ENCODE measurements at places on chromosomes 1 and 21.

DNA sequence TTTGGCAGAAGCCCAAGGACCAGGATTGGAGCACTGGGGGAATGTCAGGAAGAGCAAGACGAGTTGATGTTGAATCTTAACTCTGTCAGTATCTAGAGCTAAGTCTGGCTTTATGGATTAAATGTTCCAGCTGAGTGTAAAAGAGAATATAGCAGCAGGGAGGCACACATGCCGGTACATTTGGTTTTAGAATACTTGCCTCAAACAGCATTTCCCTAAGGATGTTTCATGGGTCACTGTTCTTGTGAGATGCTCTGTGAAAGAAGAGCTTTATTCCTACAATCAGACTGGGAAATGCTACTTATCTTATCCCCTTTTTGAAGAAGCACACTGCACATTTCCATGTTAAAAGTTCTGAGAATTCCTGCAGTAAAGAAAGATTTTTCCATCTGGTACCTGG lies 440.3 kb upstream of the B3GALT2 start:
- DNase-seq: no peak

GRCh38 chr1:234730475-234730769 lies 120.4 kb upstream of the IRF2BP2 start:
- no peak for DNase-seq

DNA sequence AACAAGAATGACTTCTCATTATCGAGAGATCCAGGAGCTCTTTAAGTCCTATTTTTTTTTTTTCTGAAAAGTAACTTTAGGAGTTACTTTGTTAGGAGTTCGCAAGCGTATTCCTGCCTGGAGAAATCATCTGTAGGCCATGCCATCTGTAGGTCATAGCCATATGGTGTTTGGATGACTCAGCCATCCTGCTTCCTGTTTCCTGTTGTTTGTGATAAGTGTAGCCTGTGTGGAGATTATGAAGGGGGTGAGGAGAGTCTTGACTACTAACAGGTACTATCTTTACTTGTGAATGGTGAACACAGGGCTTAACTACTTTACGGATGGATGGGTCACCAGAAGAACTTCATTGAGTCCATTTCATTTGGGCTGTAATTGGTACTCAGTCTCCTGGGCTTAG lies 327.2 kb downstream of the PTPRU start:
- peak; percentile 28 for DNase-seq

DNA sequence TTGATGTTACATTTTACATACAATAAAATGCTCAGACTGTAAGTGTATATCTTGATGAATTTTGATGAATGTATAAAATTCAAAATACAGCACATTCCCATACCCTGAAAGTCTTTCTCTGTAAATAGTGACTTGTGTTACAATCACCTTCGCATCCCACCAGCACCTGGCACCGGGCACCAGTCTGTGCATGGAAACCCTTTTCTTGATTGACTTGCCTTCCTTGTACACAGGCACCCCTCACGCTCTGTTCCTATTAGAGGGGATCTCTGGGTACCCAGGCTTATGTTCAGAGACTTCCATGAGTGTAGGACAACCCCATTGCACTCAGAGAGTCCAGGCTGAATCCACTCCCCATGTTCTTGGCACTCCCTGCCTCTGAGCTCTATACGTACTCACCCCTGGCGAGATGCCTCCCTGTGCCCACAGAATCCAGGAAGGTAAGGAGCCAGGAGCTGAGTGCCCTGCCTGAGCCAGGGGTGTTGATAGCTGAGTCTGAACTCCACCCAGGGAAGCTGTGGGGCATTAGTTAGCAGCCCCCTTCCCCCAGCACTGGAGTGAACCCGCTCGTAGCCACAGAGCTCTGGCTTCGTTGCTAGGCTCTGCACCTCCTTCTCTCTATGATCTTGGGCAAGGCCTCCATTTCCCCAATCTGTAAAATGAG lies 22.5 kb upstream of the PKP1 start:
- DNase-seq: no peak

- no peak for DNase-seq
Observed at GRCh38 chr1:244053831-244054230, 2.7 kb downstream of the ZBTB18 start.

DNA sequence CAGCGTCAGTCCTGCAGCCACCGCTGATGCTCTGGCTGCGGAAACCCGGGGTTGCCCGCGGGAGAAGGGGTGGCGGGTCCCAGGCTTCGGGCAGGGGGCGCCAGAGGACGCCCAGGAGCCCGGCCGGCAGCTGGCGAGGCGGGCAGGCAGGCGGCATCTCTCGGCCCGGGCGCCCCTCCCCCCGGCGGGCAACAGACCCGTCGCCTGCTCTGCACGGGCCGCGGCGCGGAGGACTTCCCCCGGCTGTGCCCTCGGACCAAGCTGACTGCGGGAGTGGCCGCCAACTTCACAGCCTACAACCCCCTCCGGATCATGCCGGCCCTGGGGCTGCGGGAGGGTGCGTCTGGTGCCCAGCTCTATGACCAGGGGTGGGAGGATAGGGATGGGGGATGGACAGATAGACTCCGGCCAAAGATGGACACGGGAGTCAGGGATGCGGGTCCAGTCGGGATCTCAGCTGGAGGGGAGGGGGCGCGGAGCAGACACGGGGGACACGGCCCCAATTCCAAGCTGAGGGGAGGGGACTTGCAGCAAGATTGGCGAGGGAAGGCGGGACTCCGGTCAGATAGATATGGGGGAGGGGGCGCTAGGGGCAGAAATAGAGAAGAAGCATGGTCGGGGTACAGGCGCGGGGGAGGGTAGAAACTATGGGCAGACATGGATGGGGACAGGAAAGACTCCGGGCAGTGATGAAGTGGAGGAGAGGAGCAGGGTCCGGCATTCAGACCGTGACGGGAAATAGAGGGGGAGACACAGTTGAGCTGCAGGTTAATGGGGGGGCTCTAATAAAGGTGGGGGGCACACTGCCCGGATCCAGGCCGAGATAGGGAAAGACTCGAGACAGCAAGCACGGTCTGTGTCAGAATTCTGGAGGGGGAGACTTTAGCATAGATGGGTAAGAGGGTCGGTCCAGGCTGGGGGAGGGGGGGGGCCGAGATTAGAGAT lies 1.1 kb downstream of the ADGRB2 start:
- no peak for DNase-seq

GRCh38 chr1:84407524-84407923 lies 9.2 kb downstream of the DNASE2B start:
- DNase-seq: no peak

GRCh38 chr1:205543351-205544301 lies 39.2 kb downstream of the CDK18 start:
- peak; percentile 96 for DNase-seq

DNA sequence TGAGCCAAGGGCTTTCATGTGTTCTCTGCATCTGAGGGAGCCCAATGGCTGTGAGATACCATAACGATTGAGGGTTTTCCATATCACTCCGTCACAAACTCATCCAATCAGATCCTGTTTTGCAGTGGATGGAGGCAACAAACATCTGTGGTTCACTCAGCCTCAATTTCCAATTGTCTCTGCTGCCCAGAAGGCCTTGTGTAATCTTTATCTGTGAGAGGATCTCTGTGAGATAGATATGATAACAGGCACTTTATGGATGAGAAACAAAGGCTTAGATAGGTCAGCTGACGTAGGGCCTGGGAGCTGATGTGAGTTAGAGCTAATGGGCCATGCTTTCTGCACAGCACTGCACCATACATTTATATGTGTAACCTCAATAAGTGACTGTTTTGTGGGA lies 3.3 kb upstream of the MTARC1 start:
- no peak for DNase-seq

DNA sequence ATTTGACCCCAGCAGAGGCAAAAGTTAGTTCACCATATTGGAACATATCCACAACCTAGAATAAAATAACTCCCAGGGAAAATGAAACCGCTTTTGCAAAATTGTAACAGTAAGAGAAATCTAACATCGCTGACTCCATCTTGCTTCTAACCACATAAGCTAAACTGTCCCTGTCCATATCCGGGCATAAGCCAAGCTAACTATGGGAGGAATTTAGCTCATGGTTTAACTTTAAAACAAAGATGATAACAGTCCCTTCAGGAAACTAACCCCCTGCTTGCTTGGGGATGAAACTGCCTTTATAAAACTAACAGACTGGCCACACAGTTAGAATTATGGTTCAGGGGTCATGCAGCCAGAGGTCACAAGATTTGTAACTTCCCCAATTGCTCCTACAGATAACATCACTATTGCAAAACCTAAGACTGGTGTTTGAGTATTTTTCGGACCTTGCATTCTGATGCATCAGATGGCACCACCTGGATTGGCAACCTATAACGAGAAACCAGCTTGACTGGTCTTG lies 46.3 kb downstream of the TESK2 start:
- no peak for DNase-seq

GRCh38 chr1:84370831-84371394 lies 27.4 kb upstream of the DNASE2B start:
- peak; percentile 86 for DNase-seq

GRCh38 chr1:247286134-247286670 lies 30.3 kb downstream of the VN1R5 start:
- DNase-seq: no peak

GRCh38 chr1:226532553-226532952 lies 16.0 kb upstream of the STUM start:
- DNase-seq: no peak
